ENCODE measurements at places on chromosomes 7 and 10.

DNA sequence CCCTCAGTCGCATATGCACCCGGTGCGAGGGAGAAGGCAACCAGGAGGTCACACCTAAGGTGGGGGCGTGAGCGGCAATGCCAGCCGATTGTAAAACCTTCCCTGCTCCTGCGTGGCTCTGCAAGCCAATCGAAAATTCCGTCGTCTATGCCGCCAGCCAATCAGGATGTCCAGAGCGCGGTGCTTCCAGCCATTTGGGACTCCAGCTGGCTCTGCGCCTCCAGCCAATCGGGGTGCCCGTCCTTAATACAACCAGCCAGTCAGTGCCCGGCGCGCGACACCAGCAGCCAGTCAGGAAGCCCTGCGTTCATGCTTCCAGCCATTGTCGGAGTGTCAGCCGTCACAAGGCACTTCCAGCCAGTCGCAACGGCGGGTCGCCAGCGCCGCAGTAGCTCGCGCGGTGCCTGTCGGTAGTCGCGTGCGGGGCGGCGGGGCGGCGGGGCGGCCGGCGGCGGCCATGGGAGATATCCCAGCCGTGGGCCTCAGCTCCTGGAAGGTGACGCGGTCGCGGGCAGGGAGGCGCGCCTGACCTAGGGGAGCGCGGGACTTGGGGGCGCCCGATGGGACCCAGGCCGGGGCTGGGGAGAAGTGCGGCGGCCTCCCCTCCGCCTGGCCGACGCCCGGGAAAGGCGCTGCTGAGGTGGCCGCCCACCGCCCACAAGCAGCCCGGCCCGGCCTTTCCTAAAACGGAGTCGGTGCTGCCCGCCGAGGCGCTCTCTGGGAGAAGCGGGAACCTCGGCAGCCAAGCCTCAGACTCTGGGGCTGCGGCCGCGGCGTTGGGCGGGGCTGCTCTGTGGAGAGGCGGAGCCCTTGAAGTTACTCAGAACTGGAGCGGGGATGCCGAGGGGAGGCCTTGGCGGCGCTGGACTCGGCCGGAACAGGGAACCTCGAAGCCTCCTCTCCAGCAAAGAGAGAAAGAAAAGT, at the start of gene AKR1E2:
Gene AKR1E2 (plus strand): TSS at position 340 of the 924 bp plus-strand sequence. CDS start 118 bp downstream, at position 458.
- peak; percentile 50 for DNase-seq

- DNase-seq: no peak
These were observed 9.9 kb upstream of the OR9A4 start for GRCh38 chr7:141906285-141906684.

GRCh38 chr10:116311016-116311415, 13.2 kb upstream of the CCDC172 start:
- DNase-seq: no peak

DNA sequence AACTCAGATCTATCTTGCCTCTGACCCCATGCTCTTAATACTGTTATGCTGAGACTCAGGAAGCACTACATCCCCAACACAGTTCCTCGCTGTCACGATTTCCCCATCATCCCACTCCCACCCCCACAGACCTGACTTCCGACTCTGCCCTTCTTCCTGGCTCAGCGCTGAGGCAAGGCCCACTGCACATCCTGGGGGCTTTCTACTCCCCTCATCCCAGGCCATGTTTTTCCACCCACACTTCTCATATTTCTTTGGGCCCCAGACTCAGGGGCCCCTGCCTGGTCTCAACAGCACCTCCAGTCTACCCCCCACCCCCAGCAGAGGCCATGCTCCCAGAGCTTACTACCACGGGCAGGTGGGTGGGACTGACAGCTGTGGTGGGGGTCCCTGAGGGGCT, 7.7 kb upstream of the NDST2 start:
- no peak for DNase-seq

GRCh38 chr7:86913709-86914108, 145.7 kb downstream of the ELAPOR2 start:
- DNase-seq: no peak

DNA sequence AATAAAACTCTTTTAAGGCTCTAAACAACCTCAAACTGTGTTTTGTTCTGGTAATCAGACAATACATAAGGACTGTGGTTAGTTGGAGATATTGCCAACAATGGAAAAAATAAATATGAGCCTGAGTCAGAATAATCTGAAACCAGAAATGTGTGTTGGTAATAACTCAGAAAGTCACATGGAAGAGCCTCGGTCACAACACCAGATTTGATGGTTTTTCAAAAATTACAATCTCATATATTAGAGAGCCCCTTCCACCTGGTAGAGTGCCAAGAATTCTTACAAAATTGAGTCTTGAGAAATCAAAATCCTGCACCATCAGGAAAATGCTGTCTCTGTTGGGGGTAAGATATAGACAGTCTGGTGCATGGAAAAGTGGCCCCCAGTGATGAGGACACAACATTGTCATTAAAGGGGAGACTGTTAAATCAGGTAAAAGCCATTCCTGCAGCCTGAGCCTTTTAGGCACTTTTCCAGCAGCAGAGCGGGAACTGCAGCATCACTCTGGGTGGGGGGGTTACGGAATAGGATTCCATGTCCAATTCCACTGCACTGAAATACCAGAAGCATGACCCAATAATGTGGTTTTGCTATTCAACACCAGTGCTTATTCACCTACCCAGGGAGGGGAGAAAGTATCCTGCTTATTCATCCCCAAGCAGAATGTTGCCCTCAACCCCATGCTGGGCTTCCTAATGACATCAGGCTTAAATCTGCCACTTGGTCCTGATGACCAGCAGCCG, 9.5 kb upstream of the ADAM12 start:
- DNase-seq: no peak
